ENCODE measurements at places on chromosomes 4 and X.

- DNase-seq: no peak
These were observed 616.9 kb downstream of the FSTL5 start for GRCh38 chr4:161546902-161547301.

GRCh38 chr4:146004730-146005129 is 66.1 kb upstream of the ZNF827 start:
- DNase-seq: no peak

- DNase-seq: no peak
These were observed 104.6 kb upstream of the MXRA5 start for GRCh38 chrX:3450881-3451570.

DNA sequence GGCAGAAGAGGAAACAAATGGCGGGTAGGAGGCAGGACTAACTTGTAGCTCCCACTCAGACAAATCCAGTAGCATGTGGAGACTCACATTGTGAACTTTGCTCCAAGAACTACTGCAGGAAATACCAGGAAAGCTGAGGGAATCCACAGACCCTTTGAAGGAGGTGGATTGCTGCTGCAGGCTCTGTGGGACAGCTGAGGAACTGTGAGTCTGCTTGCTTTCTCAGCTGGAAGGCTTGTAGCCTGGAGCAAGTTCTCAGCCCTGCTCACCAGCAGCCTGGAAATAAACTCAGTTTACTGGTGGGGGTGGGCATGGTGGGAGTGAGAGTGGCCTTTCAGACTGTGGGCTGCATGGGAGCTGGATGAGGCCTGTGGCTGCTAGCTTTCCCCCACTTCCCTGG is 16.0 kb downstream of the RTL3 start:
- no peak for DNase-seq

DNA sequence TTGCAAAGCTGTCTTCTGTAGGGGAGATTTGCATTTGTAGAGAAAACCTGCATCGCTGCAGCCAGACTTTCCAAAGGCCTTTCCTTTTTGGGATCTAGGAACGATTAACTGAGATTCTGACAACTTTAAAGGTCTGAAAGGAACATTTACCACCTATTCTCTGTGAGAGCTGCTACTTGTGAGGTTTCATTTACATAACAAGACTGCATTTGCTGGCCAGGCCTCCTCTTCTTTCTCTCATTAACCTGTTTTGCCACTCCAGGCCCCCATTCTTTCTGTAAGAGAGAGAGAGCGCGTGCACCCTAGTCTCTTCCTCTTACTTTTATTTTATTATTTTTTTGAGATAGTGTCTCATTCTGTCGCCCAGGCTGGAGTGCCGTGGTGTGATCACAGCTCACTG is 31.6 kb downstream of the TMEM31 start:
- DNase-seq: no peak

DNA sequence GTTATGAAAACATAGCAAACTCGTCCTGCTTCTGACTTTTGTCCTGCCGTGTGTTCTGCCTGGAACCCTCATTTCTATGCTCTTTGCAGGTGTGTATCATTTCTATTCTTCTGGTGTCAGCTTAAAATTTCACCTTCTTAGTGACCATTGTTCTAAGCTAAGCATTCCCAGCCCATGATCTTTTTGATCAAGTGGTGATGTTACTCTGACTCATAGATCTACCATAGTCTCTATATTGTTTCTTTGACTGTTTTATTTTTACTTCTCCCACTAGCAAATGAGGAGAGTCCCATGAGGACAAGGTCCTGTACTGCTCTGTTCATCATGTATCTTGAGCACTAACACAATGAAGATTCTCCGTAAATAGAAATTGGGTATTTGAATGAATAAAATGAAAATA is 14.1 kb upstream of the CXCL6 start:
- DNase-seq: no peak

GRCh38 chr4:22463179-22463578 is 52.7 kb downstream of the ADGRA3 start:
- DNase-seq: peak; percentile 1

GRCh38 chr4:100754751-100755150 is 236.9 kb upstream of the EMCN start:
- DNase-seq: no peak

DNA sequence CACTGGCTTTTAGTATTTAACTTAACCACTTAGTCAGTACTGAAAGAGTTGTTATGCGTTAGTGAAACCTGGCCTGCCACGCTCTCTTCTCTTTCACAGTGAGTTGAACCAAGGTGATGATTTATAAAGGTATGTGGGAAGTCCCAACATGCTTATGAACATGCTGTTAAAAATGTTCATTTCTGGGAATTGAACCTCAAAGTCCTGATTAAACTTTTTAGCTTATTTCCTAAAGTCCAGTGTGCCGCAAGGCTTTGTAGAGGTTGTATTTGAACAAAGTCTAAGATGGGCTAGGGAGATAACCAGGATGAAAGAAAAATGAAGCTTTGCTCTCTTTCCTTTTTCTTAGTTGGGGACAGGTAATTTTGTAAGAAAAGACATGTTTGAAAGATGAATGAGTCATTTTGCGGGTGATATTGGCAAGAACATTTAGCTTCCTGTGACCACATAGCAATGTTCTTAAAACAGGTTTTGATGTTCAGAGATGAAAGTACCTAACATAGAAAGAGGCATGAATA is 270.3 kb downstream of the DTHD1 start:
- DNase-seq: no peak

DNA sequence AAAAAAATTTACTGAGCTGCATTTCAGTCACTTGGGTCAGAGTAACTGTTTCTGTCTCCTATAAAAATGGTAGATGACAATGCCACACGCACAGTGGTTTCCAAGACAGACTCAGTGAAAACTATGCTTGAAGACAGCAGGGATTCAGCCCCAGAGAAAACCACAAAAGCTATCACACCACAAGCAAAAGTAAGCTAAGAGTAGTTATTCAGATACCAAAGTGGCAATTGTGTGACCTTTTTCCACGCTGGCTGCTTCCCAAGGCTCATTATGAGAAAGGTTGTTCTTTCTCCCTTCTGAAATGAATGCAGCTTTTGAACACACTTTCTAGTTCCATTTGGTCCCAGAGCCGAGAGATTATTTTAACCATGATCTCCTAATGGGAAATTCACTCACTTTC is 46.4 kb upstream of the GPM6B start:
- no peak for DNase-seq

- no peak for DNase-seq
These were observed 85.0 kb upstream of the TENT5D start for GRCh38 chrX:80335062-80335830.

GRCh38 chr4:166003811-166004210 is 130.8 kb downstream of the TLL1 start:
- DNase-seq: no peak

- DNase-seq: no peak
These were observed 11.3 kb downstream of the RGS12 start for GRCh38 chr4:3303923-3304710.

DNA sequence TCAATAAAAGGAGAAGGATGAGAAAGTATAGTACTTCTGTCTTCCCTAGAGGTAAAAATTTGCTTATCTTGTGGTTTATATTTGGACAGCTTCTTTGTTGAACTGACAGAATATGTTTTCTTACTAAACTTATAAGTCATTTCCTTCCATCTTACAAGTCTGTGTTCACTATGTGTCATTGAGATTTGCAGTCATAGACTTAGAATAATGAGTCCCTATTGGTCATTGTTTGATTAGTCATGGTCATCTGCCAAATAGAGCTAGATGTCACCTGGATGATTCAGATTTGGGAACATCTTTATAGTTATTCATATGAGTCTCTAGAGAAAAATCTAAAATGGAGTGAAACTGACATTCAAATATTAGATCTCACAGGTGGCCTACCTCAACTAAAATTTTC is 51.5 kb downstream of the SPATA18 start:
- no peak for DNase-seq

DNA sequence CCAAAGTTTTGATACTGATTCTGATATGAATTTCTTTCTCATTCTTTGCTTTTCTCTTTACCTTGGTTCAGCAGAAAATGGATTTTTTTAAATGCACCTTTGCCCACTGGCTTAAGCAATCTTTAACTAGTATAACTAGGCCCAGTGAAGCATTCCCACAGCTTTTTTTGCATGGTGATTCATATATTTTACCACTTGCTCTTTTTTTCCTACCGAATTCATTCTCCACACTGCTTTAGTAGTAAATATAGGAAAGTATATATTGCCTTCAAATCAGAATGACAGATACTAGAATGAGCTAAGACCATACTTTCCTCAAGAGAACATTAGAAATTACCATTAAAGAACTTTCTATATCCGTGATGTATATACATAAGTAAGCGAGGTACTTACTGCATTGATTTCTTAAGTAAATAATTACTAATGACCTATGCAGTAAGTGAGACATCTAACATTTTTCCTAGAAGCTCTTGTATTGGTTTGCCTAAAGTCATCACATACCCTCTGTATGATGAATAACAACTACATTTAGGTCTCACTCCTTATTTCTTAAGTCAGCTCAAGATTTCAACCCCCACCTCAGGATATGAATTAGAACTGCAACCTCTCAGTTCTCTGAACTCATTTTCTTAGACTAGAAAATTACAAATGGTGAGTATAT is 44.2 kb downstream of the SLC4A4 start:
- DNase-seq: no peak

DNA sequence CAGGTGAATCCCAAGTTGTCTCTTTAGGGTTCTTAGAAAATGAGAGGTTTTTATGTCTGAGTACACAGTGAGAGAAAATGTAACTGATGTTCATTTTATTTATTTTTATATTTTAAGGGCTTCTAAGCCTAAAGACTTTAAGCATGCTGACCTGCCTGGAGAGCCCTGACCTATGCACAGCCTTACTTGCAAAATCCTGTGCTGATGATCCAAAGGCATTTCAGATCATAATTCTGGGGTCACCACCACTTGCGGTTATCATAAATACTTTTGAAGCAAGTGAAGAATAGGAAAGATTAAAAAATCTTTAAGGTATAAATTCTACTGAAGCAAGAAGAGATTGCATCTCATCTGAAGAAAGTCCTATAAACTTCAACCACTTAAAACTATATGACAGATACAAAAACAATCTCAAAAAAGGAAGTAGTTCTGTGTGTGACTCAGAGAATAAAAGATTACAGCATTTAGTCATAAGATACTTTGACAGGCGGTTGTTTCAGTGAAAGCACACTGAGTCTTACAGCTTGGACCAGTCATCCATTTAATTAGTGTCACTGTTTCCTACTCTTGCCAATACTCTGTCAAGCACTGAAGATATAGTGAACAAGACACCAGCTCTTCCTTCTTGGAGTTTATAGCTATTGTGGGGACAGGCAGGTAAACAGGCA is 245.2 kb upstream of the DIPK2B start:
- no peak for DNase-seq

DNA sequence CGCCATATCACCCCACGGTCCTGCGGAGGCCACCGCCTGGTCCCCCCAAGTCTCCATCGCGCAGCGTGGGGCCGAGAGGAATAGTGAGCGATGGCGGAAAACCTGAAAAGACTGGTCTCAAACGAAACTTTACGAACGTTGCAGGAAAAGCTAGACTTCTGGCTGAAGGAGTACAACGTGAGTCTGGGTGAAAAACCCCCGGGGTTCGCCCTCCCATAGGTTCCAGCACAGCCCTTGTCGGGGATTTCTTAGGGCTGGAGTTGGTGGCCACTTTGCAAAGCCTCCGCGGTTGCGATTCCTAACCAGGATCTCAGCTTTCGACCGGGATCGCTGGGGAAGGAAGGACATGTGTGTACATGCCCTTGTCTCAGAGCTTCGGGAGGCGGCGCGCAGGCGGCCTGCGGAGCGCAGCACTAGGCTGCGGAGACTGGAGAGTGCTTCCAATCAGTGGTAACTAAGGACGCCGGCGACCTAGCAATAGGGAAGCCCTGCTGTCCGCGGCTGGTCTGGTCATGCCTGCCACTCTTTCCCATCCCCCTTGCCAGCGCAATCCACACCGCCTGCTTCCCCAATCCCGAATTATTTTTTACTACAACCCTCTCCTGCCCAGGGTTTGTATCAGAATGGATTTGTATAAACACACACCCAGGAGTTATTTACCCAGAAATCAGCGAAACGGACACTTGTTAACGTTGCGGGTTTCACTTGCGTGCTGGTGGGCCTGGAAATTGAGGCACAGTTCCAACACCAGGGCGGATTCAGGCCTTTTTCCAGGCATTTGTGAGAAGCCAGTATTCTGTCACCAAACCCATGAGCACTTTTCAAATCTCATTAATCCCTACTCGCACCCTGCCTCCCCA is 741 bp downstream of the SPATA18 start:
- DNase-seq: no peak

- DNase-seq: no peak
These were observed 147.0 kb upstream of the HPGD start for GRCh38 chr4:174669270-174669669.
